ENCODE measurements at places on chromosomes 6 and 20.

GRCh38 chr6:145729887-145730286 is 5.4 kb downstream of the EPM2A start:
- no peak for DNase-seq

- no peak for DNase-seq
Observed at GRCh38 chr6:834866-835265, 141.9 kb upstream of the EXOC2 start.

- DNase-seq: no peak
Observed at GRCh38 chr6:48994811-48995210, 468.2 kb downstream of the MMUT start.

DNA sequence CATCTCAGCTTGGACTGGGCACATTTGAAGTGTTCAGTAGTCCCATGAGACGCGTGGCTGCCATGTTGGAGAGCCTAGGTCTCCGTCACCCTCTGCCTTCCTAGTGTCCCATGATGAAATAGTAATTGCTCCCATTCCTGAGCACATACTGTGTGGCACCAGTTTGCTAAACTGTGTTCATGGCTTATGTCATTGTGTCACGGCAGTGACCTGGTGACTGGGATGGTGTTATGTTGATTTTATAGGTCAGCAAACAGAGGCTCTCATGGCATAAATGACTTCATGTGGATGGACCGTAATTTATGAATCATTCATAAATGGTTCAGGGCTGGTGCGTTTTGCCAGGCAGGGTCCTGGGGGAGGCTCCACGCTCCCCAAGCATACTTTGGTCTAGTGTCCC is 3.8 kb downstream of the BCAS4 start:
- no peak for DNase-seq

DNA sequence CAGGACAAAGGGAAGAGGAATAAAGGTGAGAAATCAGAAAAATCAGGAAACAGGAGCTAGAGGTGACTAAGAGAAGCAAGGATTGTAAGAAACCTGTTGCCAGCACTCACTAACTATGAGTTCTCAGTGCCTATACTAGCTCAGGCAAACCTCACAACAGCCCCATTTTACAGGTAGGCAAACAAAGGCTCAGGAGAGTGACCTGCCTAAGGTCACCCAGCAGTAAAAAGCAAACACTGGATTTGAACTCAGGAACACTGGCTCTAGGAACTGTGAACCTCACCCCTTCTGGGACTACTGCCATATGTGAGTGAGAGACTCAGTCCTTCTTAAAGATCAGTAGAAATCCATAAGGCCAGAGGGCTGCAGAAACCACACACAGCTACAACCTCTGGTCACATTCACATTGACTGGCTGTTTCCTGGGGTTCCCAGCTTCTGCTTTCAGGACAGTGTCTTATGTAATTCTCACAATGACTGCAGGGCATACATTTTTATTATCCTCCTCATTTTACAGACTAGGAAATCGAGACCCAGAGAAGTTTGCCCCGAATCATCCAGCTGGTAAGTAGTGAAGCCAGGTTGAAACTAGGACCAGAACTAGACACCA is 80.7 kb upstream of the MAFB start:
- DNase-seq: no peak

DNA sequence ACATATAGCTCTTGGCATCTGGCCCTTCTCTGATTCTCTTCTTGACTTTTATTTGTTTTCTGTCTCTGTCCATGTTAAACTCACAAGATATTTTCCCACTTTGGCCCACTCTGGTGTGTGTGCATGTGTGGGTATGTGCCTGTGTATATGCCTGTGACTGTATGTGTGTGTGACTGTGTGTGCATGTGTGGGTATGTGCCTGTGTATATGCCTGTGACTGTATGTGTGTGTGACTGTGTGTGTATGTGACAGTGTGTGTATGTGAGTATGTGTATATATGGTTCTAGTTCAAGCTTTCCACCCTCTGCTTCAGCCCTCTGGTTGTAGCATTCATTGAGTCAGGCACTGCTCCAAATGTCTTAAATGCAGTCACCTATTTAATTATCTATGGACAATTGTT is 88.6 kb upstream of the GGTLC1 start:
- no peak for DNase-seq

DNA sequence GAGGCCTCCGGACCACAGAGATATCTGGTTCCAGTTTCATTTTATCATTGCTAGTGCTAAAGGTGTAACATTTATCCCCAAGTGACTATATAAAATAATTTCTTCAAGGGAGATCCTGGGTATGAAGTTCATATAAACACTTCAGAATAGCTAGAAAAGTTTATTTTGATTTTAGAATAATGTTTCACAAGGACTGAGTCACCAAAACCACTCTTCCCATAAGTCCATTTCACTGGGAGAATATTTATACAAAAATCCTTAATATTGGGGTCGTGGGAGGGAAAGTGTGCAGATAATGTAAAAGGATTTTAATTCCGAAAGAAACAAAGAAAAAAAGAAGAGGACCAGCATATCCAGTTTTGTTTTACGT is 128.1 kb downstream of the ISM1 start:
- no peak for DNase-seq

- DNase-seq: no peak
Observed at GRCh38 chr6:39068391-39068790, 19.8 kb downstream of the GLP1R start.

GRCh38 chr6:168007592-168008338 is 10.3 kb downstream of the KIF25 start:
- no peak for DNase-seq

- no peak for DNase-seq
Observed at GRCh38 chr6:97674802-97675201, 391.8 kb upstream of the MMS22L start.

GRCh38 chr20:19137641-19138040 is 74.8 kb upstream of the SLC24A3 start:
- DNase-seq: no peak

- no peak for DNase-seq
Observed at GRCh38 chr20:23492292-23492691, 1.4 kb downstream of the CST8 start.

GRCh38 chr6:83853178-83854000 is at the start of gene RIPPLY2:
TSS of gene RIPPLY2 (plus strand) at chr6:83853360. CDS start at chr6:83853417, 57 bp downstream.
- no peak for DNase-seq

- no peak for DNase-seq
Observed at GRCh38 chr6:119626884-119627619, 277.5 kb upstream of the MAN1A1 start.

- no peak for DNase-seq
Observed at GRCh38 chr6:148891405-148891783, 144.6 kb downstream of the UST start.

DNA sequence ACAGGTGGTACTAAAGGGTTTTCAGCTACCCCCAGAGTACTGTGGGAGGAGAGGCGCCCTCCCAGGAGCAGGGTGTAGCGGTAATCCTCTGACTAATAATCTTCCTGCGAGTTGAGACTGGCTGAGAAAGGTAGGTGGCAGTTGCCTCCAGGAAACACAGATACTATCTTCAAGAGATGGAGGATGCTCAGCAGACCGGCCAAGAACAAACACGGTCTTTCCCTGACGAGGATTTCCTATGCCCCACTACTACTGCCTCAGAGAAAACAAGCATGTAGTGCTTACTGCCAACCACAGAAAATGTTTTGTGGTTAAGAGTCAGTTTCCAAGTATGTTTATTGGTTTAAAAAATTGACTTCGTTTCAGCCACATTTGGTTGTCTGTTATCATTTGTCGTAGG is 26.8 kb downstream of the C6orf89 start:
- no peak for DNase-seq

DNA sequence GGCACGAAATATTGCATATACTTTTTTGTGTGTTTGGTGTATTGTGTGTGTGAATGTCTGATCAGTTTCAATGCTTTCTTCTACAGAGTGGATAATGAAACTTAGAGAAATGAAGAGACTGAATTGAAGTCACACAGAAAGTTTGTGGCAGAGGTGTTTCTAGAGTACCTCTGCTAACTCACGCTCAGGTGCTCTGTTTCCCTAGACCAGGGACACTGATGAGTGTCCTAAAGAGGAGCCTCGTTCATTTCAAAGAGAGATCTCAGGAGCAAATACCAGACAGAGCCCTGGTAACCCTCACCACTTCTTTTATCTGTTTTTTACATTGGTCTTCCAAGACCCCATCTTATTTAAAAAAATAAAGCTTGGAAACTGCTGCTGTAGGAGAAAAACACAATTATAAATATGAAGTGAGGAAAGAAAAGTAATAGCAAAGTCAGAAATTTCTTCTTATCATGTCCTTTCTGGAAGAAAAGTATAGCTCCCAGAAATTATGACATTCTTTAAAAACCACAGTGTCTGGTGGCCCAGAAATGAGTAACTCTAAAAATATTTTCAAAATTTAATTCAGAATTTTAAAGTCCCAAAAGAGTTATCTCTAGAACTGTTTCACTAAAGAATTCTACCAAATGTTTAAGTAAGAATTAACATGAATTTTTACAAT is 720.6 kb downstream of the RFPL4B start:
- no peak for DNase-seq

DNA sequence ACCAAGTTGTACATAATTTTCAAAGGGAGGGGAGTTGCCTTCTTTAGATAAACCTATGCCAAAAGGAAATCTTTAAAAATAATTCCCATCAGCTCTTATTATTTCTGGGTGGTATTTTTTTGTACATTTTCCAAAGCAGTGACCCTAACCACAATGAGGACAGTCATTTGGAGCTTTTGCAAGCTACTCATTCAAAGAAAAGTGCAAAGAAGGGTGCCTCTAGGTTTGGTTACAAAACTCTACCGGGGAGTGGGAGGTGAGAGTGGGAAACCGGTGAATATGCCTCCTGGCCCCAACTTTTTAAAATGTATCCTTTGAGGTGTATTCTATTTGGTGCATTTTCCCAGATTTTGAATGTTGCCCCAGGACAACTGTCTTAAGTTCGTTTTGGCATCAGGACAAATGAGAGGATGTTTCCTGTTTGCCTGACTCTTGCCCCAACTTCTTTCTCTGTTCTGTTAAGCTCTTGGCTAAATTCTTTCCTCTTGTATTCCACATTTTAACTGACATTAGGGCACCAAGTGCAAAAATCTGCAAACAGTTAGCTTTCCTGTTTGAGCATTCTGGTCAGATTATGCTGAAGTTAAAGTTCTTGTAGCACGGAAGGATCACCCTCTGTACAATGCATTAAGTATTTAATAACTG is 78.9 kb downstream of the SLX4IP start:
- DNase-seq: no peak

DNA sequence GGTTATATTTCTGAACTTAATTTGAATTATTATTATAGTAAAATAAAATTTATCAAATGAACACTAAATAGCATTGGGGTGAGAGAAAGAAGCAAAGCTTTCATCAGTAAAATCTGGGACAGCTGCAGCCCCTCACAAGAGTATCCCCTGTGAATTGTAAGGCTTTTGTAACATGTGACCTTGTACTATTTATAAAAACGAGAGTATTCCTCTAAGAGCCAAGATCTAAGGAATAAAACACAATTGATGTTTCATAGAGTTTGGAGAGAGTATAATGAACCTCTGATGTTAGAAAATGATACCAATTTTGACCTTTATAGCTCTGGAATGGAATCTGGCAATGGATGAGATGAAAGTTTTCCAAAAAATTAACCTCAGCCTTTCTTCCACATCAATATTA is 617.2 kb upstream of the ID4 start:
- no peak for DNase-seq

GRCh38 chr20:21505810-21506530 is 7.9 kb downstream of the NKX2-2 start:
- no peak for DNase-seq

All from iPS DF 6.9 (cell line).